ENCODE measurements at places on chromosomes 11 and 22.

- peak; percentile 31 for DNase-seq
These were observed 119.4 kb downstream of the HIPK3 start for GRCh38 chr11:33376331-33377310.

- DNase-seq: no peak
These were observed 31.9 kb downstream of the PPFIA1 start for GRCh38 chr11:70302419-70302752.

- DNase-seq: no peak
These were observed 534.3 kb downstream of the ETS1 start for GRCh38 chr11:128052912-128053641.

- DNase-seq: no peak
These were observed 15.5 kb downstream of the CLTCL1 start for GRCh38 chr22:19275919-19276600.

DNA sequence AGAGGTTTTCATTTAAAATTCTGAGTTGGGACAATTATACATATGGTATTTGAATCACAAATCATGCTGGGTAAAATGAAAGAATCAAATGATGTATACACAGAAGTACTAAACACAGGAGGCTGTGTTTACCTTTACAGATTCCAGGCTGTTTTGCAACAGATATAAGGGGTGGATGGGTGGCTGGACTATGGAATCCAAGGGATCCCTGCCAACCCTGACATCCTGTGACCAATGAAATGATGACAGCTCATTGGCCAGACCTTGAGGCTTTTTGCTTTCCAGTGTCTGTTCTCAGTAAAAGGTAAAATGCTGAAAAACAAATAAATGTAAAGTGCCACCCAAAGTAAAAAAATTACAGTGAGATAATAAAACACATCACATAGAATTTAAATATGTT is 3.3 kb upstream of the DDI1 start:
- DNase-seq: peak; percentile 96

DNA sequence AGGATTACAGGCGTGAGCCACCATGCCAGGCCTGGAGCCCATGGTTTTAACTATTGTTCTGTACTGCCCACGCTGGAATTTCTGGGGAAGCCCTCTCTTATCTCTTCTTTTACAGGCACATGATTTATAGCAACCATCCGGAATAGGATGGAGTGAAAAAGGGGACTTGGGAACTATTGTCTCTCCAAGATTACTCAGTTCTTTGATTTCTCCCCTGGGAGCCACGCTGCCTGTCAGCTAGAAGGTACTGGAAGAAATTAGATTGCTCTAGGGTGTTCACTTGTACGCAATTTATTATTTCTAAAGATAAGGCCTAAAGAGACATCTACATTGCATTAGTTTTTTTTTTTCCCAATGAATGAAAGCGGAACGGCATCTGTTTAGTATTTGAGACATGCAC is 65.6 kb upstream of the PTPRJ start:
- DNase-seq: no peak

DNA sequence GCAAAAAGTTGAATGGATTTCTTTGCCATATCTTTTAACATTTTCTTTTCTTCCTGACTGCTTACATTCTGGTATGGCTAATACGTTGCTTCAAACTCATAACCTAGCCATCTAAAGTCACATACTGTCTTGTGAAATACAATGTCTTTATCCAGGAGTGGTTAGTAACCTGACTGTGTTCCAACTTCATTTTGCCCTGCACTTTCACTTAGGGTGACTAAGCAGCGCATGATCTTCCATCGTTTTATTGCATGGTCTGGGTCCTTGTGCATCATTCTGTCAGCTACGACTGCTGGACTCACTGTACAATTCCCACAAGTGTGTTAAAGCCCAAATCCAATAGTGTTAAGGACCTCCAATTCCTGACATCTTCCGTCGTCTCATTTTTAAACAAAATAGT is 403.2 kb downstream of the NTM start:
- DNase-seq: no peak

DNA sequence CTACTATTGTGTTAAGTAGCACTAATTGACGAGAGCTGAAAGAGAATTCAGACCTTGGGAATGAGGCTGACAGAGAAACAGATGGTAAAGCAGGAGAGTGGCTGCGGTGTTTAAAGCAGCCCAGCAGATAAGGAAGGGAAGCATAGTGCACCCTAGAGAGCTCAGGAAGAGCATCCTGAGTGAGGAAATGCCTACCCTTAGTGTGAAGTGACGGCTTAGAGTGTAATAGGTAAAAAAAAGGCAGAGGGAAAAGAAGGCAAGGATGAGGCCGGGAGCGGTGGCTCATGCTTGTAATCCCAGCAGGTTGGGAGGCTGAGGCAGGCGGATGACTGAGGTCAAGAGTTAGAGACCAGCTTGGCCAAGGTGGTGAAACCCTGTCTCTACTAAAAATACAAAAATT is 22.4 kb upstream of the ETS1 start:
- no peak for DNase-seq

- DNase-seq: no peak
These were observed 41.3 kb upstream of the HMGXB4 start for GRCh38 chr22:35215993-35216392.

DNA sequence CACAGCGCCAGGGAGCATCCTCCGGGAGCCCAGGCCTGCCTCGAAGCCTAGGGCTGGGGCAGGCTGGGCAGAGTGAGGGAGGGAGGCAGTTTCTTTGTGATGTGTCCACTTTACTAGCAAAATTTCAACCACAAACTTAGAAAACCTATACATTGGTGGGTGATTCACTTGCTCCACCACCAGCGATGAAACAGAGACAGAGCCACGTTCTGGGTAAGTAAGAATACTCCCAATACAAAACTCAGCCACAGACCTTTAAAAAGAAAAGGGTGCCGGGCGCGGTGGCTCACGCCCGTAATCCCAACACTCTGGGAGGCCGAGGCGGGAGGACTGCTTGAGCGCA is 22.3 kb downstream of the CDKN1C start:
- no peak for DNase-seq

DNA sequence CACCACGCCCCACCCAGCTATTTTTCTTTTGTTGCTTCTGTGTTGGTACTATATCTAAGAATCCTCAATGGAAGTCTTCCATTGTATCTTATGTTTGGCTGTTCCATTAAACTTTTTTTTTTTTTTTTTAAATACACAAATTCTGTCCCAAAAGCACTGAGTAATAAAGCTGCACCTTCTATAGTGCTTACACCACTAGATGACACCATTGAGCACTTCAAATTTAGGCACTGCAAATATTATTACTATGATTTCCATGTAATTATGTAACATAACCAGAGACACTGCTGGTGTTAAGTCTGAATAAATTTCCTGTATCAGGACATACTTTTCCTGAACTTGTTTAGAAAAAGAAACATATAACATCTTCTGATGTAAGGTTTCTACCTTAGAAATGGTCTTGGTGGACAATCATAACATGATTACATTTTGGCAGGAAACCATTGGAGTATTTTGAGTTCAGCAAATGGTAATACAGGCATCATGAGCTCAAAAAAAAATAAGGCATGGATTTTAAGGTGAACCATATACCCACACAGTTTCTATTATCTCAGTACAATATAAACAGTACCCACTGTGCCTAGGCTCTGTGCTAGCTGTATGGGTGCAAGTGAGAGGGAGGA is 110.5 kb downstream of the ATG16L2 start:
- peak; percentile 77 for DNase-seq
